ENCODE measurements at places on chromosomes 7 and 10.

GRCh38 chr10:25209618-25210017 is 34.8 kb downstream of the GPR158 start:
- no peak for DNase-seq

GRCh38 chr10:93482145-93482834 is at the start of gene MYOF:
MYOF (minus strand) TSS chr10:93482334; CDS start chr10:93482194, 140 bp downstream.
- peak; percentile 36 for DNase-seq

DNA sequence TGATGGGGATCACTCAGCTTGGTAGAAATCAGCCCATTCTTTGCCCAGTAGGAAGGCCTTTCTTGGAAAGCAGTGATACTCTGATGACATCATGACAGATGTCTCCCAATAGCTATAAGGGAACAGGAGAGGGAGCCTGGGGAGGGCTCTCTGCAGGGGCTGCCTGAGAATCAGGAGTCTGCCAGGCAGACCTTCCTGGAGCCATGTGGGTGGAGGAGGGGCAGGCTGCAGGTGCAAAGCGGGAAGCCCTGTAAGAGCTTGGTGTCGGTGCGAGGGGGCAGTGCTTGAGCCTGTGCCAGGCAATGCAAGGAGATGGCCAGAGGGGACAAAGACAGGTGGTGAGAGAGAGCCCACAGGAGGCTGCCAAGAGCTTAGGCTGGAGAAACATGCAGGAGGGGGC is 5.0 kb upstream of the TNS3 start:
- DNase-seq = no peak

GRCh38 chr10:100888957-100889356 is 23.8 kb upstream of the SLF2 start:
- DNase-seq = no peak

GRCh38 chr10:73899423-73899822 is 11.5 kb upstream of the PLAU start:
- no peak for DNase-seq
